ENCODE measurements at places on chromosomes 7 and 10.
A peak's percentile ranks its signal among the peaks of the same experiment; 100 is the strongest.

- no peak for DNase-seq
These were observed 113.7 kb downstream of the CDK14 start for GRCh38 chr7:90709501-90710465.

- no peak for DNase-seq
These were observed 1367.1 kb downstream of the XPNPEP1 start for GRCh38 chr10:108556186-108556585.

- no peak for DNase-seq
These were observed 32.5 kb downstream of the C10orf105 start for GRCh38 chr10:71687077-71687476.

DNA sequence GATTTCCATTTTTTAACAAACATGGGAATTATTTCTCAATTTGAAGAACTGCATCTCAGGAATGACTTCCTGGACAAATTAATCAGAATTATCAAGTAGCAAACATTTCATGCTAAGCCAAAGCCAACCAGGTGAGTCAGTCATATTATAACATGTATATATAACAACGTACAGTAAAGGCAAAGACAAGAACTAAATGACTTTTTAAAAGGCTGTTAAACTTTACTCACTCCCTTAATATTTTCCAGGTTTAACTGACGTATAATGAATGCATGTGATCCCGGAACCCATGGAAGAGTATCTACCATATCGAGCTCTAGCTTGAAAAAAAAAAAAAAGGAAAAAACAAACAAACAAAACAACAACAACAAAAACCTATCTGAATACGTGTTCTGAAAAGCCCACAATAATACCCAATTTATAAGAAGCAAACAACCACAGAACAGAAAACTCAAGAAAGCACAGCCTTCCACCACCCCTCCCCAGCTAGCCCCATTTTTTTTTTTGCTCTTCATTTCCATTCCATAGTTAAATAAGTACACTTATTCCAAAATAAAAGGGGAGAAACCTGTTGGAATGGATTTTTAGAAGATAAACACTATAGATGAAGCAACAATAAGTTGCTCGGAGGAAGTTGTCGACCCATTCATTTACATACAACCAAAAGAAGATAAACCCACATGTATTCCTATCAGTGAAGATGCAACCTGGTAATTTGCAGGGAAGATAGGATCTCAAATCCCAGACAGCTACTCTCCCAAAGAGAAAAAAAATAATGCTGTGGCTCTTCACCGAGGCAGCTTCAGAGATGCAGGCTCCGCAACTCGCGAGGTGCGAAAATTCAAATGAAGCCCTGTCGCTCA lies 537 bp downstream of the NAPEPLD start:
- DNase-seq, result no peak

DNA sequence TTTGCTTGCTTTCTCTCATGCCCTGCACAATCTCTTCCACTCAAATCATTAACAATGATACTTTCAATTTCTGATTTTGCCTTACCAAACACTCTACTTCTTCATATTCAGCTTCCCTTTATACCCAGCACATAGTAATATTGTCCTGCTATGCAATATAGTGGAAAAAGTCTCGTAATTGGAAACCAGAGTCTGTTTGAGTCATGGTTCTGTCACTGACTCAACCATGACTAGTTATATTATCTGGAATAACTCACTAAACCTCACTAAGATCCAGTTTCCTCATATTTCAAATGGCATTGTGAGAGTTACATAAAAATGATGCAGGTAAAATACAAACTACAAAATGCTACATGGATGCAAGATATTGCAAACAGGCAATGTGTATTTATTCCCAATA lies 98.5 kb upstream of the LRRTM3 start:
- no peak for DNase-seq

DNA sequence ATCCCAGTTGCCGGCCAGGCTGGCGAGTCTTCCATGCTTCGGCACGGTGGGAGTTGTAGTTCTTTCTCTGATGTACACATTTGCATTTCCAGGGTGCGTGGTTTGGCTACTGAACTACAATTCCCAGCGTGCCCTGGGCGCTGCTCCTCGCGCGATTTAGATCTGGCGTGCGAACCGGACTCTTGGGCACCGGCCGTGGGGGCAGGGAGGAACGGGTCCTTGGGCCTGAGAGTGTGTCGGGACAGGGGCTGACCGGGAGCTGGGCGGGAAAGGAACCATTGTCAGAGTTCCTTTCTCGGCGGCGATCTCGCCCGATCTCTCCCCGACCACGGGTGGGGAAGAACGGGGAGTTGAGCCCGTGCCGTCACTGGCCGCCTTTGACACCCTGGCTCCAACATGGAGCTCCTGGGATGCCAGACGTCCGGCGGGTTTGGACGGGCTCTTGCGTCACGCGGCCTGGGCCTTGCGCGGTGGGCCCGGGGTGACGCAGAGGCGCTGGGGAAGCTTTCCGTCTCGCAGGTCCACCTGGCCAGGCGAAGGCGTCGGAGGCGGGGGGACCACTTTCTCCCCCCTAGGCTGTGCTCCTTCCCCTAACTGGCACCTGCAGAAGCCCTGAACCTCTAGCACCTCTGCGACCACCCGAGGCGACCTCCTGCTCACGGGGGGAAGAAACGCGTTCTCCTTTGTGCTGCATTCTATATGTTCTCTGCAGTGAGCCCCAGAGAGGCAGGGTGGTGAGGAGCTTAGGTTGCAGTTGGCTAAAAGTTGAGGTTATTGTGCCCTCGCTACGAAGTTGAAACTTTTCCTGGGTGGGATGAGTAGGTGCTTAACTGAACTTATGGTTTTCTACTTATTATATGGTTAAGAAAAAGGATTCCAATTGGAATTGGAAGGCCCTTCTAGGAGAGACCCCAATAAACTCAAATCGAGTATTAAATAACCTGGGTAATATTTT lies 824 bp downstream of the IFRD1 start:
- peak; percentile 78 for DNase-seq

- DNase-seq, result no peak
These were observed at the start of gene TMEM139 for GRCh38 chr7:143284591-143285469. Gene TMEM139, plus strand, starts transcription at chr7:143284958. Its CDS starts 1,000 bp downstream, at chr7:143285958.

- no peak for DNase-seq
These were observed 68.8 kb downstream of the DGKB start for GRCh38 chr7:14833707-14834106.

DNA sequence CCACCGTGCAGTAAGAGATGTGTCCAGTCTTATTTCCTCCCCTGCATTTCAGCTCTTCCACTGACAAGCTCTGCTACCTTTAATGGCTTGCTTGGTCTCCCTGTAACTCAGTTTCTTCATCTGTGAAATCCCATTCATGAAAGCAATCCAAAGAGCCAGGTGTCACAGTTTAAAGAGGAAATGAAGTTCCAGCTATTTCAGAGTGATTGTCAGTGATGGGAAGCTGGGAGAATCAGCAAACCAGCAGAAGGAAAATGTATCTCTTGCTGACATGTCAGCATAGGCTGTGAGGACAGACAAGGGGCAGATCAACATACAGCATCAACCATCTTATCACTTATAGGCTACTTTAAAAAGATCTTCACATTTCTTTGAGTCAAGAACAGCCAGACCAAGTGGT lies 445.3 kb downstream of the ADRA2A start:
- no peak for DNase-seq

DNA sequence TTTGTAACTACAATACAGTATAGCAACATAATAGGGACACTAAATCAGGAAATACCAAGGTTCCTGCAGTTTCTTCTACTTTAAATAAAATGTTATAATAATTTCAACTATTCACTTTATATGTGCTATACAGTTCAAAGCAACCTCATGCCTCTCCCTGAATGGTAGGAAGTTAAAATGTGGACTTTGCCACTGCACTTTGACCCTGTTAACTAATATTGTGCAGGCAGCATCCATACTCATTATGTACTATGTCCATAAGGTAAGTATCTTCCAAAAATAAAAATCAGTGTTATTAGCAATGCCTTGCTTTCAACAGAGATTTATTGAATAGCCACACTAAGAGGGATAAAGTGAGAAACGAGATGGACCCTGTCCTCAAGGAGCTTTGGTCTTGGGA lies 4.8 kb downstream of the STEAP4 start:
- no peak for DNase-seq

GRCh38 chr10:104197364-104197763 lies 34.8 kb downstream of the CFAP43 start:
- DNase-seq, result no peak

- DNase-seq, result no peak
These were observed 379.1 kb downstream of the DNAJB6 start for GRCh38 chr7:157715938-157716280.

DNA sequence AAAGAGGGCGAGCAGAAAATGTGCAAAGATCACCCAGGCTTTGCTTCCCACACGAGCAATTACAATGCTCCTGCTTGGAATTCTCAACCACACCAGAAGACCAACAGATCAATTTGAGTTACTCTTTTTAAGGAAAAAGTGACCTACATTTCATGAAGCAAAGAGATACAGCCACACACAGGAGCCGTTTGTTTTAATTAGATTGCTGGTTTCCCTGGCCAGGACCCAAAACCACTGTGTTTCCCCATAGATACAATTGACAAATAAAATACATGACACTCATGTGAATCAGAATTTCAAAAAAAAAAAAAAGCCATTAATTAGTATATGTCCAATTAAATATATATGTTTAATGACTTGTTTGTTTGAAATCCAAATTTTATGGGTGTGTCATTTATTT lies 458.3 kb downstream of the PLXDC2 start:
- DNase-seq, result no peak

- no peak for DNase-seq
These were observed 11.0 kb downstream of the FAM25A start for GRCh38 chr10:87030912-87031635.

- DNase-seq, result no peak
These were observed 251.2 kb downstream of the ARHGAP12 start for GRCh38 chr10:31677195-31678138.

GRCh38 chr10:43252783-43253341 lies 14.0 kb downstream of the RASGEF1A start:
- no peak for DNase-seq

DNA sequence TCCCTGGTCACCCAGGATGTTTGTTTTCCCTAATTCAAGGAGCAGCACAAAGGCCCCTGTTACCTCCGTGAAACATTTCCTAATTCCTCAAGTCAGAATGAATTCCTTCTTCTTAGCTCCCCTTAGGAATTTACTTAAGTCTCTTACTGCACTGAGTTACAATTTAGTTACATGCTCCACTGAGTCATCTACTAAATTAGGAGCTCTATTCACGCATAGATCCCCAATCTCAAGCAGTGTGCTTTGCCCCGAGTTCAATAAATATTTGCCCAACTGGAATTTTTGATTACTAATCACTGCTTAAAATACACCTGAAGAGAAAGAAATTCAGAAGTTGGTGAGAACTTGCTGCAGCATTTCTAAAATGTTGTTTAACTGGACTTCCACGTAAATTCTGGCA lies 329.4 kb upstream of the MYO3A start:
- DNase-seq, result no peak

GRCh38 chr10:101139421-101139911 lies 8.4 kb downstream of the TLX1 start:
- no peak for DNase-seq

- DNase-seq, result no peak
These were observed 708.9 kb downstream of the POM121L12 start for GRCh38 chr7:53744403-53744760.

DNA sequence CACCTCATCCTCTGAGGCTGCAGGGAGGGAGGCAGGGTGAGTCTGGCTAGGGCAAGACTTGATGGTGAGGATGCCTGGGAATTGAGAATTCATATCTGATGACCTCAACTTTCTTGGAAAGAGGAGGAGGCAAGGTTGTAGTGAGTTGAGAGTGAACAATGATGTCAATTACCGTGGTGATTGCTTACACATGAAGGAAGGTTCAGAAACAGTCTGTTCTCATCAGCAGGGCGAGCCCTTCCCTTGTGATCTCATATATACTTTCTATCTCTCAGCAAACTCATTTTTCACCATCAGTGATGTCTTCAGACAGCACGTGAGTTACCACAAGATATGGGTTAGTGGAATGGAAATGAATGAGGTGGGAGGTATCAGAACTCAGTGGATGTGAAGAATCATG lies 20.1 kb upstream of the COL13A1 start:
- DNase-seq, result no peak

GRCh38 chr10:48774416-48775205 lies 89.9 kb downstream of the WDFY4 start:
- DNase-seq, result no peak

DNA sequence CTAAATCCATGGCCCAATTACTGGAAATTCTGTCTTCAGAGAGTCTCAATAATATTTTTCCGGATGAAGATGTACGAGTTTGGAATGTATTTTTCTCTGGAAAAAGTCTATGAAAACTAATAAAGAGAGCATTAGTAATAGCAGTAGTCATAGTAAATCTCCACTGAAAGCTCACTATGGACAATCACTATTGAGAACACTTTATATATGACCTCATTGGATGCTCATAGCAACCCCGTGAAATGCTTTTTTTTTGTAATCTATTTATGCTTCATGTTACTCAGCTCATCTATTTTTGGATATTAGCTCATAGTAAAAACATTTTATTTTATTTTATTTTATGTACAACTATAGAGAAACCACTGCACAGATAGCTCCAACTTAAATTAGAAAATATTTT lies 94.3 kb upstream of the MYO3A start:
- DNase-seq, result no peak

DNA sequence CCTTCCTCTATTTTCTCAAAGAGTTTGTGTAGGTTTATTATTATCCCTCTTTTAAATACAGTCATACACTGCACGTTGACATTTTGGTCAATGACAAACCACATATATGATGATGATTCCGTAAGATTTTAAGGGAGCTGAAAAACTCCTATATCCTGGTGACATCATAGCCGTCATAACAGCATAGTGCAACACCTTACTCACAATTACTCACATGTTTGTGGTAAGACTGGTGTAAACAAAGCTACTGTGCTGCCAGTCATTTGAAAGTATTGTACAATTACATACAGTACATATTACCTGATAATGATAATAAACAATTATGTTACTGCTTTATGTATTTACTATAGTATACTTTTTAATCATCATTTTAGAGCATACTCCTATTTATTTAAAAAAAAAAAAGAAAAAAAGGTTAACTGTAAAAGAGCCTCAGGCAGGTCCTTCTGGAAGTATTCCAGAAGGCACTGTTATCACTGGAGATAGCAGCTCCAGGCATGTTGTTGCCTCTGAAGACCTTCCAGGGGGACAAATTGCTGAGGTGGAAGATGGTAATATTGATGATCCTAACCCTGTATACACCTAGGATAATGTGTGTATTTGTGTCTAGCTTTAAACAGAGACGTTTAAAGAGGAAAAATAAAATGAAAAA lies 123.3 kb upstream of the CDK1 start:
- DNase-seq, result no peak

All from CD8-positive, alpha-beta T cell (primary cell).